ENCODE measurements at places on chromosomes 16 and 17. TPM values are rescaled to one million over a fixed set of nuclear protein-coding genes. Genes with fewer than 3 reads are reported as not detected.

The TMC7 gene
- 1.7 TPM for total RNA-seq

The SOCS7 gene
- total RNA-seq = 14.7 TPM

The DERL2 gene
- total RNA-seq = 23.1 TPM

The LRRC37B gene
- total RNA-seq = 33.6 TPM

The MYOCD gene
- total RNA-seq = 26.5 TPM

The MT4 gene
- 25.8 TPM for total RNA-seq

The LPO gene
- not detected for total RNA-seq

The TSR3 gene
- total RNA-seq = 60.6 TPM

The MLX gene
- total RNA-seq = 33.9 TPM

The ATP1B2 gene
- 2.7 TPM for total RNA-seq

GRCh38 chr17:39553341-39553945 is 54.3 kb downstream of the NEUROD2 start:
- no peak for DNase-seq
- H3K27ac ChIP-seq = no peak overlapping the region
- no peaks in the 10 kb centered on the region for H3K4me1 ChIP-seq
- H3K4me3 ChIP-seq = no peak overlapping the region

DNA sequence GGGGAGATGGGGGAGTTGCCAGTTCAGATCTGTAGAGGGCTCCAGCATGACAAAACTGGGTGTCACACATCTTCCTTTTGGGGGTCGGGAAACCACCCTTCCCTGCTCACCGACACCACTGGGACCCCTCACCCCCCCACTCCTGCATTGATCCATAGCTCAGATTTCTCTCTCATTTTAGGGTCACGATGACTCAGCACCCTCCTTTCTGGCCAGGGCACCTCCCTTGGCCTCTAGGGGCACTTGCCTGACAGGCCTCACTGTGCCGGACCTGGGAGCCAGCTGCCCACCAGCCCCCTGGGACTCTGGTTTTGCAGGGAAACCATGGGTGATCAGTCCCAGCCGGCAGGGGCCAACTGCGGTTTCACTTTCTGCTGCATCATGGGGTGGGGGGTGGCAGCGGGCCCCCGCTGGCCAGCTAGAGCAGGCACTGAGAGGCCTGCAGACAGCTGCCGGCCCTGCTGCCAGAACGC is 239.4 kb downstream of the MRTFB start:
- no peak for DNase-seq
- H3K27me3 ChIP-seq = no peaks in the 10 kb centered on the region
- H3K36me3 ChIP-seq = no peaks in the 10 kb centered on the region
- H3K4me3 ChIP-seq = peak overlapping the region; percentile 21
- H3K4me1 ChIP-seq = peaks cover 64% of the 10 kb centered on the region
- peak overlapping the region; percentile 38 for H3K27ac ChIP-seq

GRCh38 chr17:58487589-58488427 is at the start of gene HSF5:
HSF5 (minus strand) TSS chr17:58488408; CDS start chr17:58488274, 134 bp downstream.
- no peaks in the 10 kb centered on the region for H3K27me3 ChIP-seq
- H3K4me1 ChIP-seq = no peaks in the 10 kb centered on the region
- no peak for DNase-seq
- peak within 1 kb of the TSS; percentile 2 for H3K4me3 ChIP-seq
- no peak within 1 kb of the TSS for H3K27ac ChIP-seq

- H3K4me1 ChIP-seq = no peaks in the 10 kb centered on the region
- no peak for DNase-seq
- H3K36me3 ChIP-seq = no peaks in the 10 kb centered on the region
- H3K4me3 ChIP-seq = no peak overlapping the region
Measured at GRCh38 chr16:76336112-76336511, 58.9 kb downstream of the CNTNAP4 start.

DNA sequence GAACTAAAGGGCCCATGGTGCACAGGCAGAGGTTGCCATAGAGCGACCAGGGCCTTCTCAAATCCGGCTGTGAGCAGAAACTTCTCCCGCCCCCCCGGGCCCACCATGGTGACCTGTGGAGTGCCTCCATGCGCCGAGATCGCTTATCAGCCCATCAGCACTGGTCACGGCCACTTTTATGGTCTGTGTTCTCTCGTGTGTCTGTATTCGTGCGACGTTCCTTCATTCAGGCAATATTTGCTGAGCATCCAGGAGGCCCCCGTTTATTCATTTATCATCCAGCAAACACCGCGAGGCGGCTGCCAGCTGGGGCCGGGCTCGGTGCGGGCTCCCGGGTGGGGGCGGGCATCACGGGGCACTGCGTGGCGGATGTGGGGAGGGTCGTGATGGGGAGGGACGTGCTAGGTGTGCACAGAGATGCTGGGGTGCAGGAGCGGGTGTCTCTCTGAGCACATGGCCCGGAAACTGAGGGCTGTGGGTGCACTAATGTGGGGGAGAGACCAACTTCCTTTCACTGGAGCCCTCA is 88.0 kb upstream of the CBX4 start:
- H3K36me3 ChIP-seq = no peaks in the 10 kb centered on the region
- H3K4me3 ChIP-seq = no peak overlapping the region
- no peak for DNase-seq
- H3K4me1 ChIP-seq = peaks cover 25% of the 10 kb centered on the region
- H3K27me3 ChIP-seq = peaks cover 11% of the 10 kb centered on the region

DNA sequence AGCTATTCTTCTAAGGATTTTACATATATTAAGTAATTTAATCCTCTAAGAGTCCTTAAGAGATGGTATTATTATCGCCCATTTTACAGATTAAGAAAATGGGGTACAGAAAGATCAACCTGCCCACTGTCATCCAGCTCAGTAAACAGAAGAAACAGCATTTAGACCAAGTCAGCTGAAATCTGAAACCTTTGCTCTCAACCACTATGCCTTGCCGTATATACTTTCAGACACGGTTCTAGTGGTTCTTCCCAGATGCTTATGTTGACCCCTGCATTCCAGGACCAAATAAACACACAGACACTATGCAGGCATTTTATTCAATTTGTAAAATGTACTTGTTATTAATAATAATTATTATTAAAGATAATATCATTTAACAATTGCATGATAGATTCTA is 854.8 kb downstream of the KCNJ2 start:
- no peaks in the 10 kb centered on the region for H3K27me3 ChIP-seq
- no peak overlapping the region for H3K27ac ChIP-seq
- H3K4me1 ChIP-seq = no peaks in the 10 kb centered on the region
- no peak overlapping the region for H3K4me3 ChIP-seq
- H3K36me3 ChIP-seq = no peaks in the 10 kb centered on the region

DNA sequence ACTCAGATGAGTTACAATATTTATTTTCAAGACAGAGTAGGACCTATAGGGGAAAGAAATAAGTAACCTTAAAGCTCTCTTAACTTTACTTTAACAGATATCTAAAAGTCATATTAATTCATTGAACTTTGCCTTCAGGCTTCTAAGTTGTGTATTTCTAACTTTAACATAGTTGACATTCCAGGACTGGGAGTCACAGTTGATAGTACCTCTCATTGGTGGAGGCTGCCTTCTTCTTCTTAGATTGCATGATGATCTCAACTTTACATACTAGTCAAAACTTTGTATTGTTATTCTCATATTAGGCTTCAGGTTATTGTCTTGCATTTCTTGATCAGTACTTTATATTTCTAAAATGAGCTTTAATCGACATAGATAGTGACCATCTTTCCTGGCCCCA is 350.1 kb upstream of the KIF2B start:
- H3K27me3 ChIP-seq = no peaks in the 10 kb centered on the region
- no peaks in the 10 kb centered on the region for H3K36me3 ChIP-seq
- H3K4me1 ChIP-seq = no peaks in the 10 kb centered on the region

DNA sequence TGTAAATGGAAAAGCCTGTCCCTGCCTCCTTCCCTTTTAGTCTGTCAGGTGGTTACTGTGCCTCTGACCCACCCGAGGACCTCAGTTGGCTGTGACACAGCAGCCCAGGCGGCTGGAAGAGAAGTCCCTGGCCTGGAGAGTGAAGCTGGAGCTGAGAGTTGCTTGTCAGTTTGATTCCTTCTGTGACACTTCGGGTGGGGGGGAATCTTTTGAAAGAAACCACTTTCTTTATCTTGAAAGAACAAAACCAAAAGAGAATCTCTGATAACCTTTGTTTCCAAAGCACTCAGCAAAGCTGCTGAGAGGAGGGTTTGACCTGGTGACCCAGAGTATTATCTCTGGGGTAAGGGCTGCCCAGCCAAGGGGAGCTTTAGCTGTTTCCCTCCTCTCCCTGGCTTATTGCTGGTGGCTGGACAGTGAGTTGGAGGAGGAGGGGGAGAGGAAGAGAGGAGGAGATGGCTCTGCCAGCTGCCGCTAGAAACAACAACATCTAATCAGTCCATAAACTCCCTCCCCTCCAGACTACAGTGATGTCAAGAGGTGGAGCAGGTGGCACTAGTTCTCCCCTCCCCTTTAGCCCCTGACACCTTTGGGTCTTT is 34.0 kb downstream of the YPEL2 start:
- H3K4me3 ChIP-seq = no peak overlapping the region
- H3K4me1 ChIP-seq = peaks cover 97% of the 10 kb centered on the region
- no peaks in the 10 kb centered on the region for H3K36me3 ChIP-seq
- H3K27ac ChIP-seq = peak overlapping the region; percentile 87
- no peak for DNase-seq

DNA sequence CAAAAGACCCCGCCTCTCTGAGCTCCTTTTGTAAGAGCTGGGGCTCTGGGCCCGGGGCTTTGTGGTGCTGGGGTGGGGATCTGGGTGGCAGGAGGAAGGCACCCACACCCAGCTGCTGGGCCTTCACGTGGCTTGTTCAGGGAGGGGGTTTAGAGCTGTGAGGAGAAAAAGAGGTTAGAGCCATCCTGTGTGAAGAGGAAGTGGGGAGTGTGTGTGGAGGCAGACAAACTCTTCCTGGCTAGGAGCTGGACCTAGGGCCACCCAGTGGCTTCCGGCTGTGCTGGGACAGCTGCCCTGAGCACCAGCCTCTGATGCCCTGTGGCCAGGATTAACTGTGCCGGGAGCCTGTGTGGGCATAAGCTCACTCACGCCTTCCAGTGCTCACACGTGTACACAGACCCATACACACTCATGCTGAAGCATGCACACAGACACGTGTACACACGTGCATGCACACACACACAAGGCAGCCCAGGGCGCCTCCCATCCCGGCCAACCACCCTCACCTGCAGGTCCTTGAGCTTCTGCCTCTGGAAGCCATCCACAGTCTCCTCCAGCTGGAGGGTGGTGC is 7.4 kb downstream of the CIBAR2 start:
- peaks cover 6% of the 10 kb centered on the region for H3K4me1 ChIP-seq
- no peak overlapping the region for H3K27ac ChIP-seq
- H3K36me3 ChIP-seq = no peaks in the 10 kb centered on the region
- DNase-seq = no peak

GRCh38 chr16:73058616-73059409 is 10.9 kb upstream of the ZFHX3 start:
- DNase-seq = no peak
- H3K4me1 ChIP-seq = peaks cover 32% of the 10 kb centered on the region
- H3K4me3 ChIP-seq = peak overlapping the region; percentile 76
- peak overlapping the region; percentile 93 for H3K27ac ChIP-seq
- H3K36me3 ChIP-seq = no peaks in the 10 kb centered on the region

- DNase-seq = no peak
- no peak overlapping the region for H3K4me3 ChIP-seq
- H3K4me1 ChIP-seq = no peaks in the 10 kb centered on the region
- no peaks in the 10 kb centered on the region for H3K27me3 ChIP-seq
Measured at GRCh38 chr16:3413730-3414379, 12.8 kb downstream of the ZNF174 start.

DNA sequence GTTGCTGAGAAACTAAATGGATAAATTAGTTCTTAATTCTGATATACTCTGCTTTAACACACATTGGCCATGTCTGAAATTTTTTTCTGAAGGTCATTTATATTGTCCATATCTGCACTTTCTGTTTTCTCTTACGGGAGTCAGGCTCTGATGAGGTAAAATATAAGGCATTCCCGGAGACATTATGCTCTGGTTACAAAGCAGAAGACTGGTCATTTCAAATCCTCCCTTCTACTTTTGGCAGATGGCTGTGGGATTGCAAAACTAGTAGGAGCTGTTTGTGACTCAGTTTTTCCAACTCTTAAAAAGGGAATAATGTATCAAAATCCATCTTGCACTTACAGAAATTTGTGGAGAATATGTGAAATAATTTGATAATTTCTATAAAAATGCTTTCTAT is 92.2 kb upstream of the CPHXL start:
- no peak for DNase-seq
- H3K27me3 ChIP-seq = no peaks in the 10 kb centered on the region
- no peaks in the 10 kb centered on the region for H3K36me3 ChIP-seq

DNA sequence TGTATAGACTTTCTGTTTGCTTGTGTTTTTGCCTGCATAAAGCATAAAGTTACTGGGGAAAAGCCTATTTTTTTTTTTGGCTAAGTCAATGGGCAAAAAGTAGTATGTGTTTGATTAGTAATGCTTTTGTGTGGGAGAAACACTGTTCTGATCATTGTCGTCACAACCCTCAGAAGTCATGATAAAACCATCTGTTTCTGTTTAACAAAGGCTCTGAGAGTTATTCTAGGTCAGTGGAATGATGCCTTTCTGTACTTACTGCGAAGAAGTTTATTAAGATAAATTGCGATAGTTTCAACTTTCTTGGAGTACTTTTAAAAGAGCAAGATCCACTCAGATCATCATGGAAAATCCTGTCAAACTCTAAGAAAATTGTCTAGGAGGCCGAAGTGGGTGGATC is 80.9 kb downstream of the PRKCA start:
- no peak overlapping the region for H3K4me3 ChIP-seq
- peaks cover 18% of the 10 kb centered on the region for H3K4me1 ChIP-seq
- H3K36me3 ChIP-seq = no peaks in the 10 kb centered on the region
- no peak overlapping the region for H3K27ac ChIP-seq
- H3K27me3 ChIP-seq = no peaks in the 10 kb centered on the region

DNA sequence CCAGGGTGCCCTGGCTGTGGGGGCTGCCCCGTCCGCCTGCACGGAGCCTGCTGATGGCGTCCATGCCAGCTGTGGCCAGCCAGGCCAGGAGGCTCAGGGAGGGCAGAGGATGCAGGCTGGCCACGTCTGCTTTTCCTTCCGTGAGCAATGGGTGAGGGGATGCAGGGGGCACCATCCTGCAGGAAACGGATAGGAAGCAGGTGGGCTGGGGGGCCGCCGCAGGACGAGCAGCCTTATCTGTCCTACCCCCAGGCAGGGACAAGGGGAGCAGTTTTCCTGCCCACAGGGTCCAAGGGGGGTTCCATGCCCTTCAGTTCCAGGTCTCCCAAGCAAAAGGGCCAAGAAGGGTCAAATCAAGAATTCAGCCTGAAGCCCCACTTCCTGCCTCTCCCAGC is 6.8 kb downstream of the DUS1L start:
- no peaks in the 10 kb centered on the region for H3K36me3 ChIP-seq
- H3K27me3 ChIP-seq = no peaks in the 10 kb centered on the region
- H3K4me1 ChIP-seq = peaks cover 8% of the 10 kb centered on the region
- no peak overlapping the region for H3K4me3 ChIP-seq
- no peak overlapping the region for H3K27ac ChIP-seq
- no peak for DNase-seq

All from vagina (tissue), 2 donors.